Activated CD8-positive, alpha-beta memory T cell treated with anti-CD3 and anti-CD28 coated beads for 4 hours (primary cell): ENCODE measurements at places on chromosomes 1 and 21.

GRCh38 chr1:12340544-12340930, 110.7 kb downstream of the VPS13D start:
- no peak for DNase-seq

DNA sequence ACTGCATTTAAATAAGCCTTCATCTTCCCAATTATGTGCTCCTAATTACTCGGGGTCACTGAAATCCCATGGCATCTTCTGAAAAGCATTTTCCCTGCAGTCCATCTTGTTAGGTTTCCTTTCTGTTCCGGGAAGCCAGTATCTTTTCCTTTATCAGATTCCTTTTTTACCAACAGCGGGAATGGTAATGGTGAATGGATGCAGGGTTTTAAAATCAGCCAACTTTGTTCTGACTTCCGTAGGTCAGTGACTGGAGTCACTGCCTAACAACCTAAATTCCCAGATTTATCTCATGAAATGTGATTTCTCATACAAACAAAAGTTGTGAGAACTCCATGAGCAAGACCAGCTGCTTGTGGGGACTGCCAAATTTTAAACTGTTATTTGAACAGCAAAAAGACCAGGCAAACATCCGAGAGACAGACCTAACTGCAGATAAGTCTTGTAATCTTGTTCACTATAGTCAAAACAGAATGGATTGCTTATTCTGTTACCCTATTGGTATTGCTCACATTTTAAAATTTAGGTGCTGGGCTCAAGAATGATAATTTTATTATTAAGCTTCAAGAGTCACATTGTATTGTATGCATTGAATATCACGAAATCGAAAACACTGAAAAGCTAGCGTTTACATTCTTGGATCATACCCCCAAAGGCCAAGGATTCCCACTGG, 1.2 kb upstream of the RWDD3 start:
- DNase-seq: no peak

GRCh38 chr1:116940814-116941599, 31.3 kb downstream of the PTGFRN start:
- no peak for DNase-seq

- no peak for DNase-seq
Measured at GRCh38 chr1:12071892-12072291, 8.8 kb downstream of the TNFRSF8 start.

DNA sequence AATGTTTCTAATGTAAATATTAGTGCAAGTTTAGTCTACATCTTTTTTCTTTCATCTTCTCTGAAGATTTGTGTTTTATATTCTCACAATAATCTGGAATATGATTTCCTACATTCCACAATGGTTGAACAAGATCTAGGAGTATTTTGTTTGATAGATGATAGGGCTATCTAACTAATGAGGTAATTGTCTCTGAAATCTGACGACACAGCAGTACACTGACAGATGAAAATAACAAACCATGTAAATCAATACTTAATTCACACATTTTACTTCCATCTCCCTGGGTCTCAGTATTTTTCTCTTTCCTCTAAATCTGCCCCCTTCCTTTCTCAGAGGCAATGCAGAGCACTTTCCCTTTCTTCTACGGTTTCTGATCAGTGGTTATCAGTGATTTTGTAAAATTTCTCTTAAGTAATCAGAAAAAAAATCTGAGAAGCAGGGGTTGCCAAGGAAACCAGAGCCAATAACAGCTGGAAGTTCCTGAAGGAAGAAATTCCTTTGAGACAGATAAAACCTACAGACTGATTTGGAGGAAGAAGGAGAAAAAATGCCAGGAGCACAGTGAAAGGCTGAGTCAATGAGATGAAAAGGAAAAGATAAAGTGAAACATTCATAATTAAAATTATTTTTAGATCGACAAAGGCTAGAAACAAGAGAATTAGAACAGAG, 7.3 kb upstream of the ANKRD13C start:
- DNase-seq: no peak

GRCh38 chr1:3166206-3166918, 97.4 kb downstream of the PRDM16 start:
- no peak for DNase-seq

- DNase-seq: no peak
Measured at GRCh38 chr1:53331446-53332185, 3.7 kb upstream of the LRP8 start.

DNA sequence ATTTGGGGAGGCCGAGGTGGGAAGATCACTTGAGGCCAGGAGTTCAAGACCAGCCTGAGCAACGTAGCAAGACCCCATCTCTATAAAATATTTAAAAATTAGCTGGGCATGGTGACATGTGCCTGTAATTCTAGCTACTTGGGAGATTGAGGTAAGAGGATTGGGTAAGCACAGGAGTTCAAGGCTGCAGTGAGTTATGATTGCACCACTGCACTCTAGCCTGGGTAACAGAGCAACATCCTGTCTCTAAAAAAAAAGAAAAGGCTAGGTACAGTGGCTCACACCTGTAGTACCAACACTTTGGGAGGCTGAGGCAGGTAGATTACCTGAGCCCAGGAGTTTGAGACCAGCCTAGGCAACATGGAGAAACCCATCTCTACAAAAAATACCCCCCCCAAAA, 35.7 kb upstream of the RCC1 start:
- DNase-seq: no peak

- DNase-seq: peak; percentile 43
Measured at GRCh38 chr1:53393325-53393792, 65.5 kb upstream of the LRP8 start.

GRCh38 chr1:87146986-87147385, 181.7 kb upstream of the LMO4 start:
- no peak for DNase-seq

GRCh38 chr1:7656557-7657215, 114.4 kb upstream of the VAMP3 start:
- DNase-seq: no peak

GRCh38 chr1:89951766-89952604, 42.9 kb upstream of the ZNF326 start:
- DNase-seq: no peak

GRCh38 chr21:26195708-26196107, 25.1 kb upstream of the APP start:
- no peak for DNase-seq

- DNase-seq: no peak
Measured at GRCh38 chr1:233859446-233859845, 45.0 kb upstream of the SLC35F3 start.

DNA sequence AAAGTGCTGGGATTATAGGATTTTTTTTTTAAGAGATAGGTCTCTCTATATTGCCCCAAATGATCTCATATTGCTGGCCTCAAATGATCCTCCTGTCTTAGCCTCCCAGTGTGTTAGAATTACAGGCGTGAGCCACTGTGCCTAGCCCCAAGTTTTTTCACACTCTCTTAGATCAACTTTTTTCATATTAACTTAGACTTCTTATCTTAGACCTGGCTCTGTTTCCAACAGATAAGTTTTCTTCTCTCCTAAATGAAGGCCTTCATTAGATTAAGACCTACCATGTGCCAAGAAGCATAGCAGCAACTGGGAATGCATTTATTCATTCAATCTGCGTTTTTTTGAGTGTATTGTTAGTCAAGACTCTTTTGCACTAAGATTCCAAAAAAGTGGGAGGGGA, 20.2 kb upstream of the HTR1D start:
- DNase-seq: no peak

DNA sequence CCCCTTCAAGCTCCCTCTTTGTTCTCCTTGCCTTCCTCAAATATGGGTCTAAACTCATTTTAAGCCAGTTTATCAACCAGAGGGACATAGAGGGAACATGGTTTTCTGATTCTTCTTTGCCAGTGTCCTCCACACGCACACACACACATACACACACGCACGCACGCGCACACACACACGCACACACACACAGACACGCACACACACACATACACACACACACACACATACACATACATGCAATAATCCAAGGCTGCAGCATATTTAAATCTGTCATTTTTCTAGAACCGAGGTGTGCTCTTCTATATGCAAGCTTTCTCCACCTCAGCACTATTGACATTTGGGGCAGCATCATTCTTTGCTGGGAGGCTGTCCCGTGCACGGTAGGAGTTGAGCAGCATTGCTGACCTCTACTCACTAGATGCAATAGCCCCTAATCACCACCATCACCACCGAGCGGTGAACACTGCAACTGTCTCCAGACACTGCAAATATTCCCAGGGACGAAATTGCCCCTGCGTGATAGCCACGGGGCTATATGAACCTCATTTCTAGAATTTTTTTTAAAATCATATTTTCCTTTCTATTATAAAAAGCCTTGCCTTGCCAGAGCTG, 8.0 kb downstream of the TNFRSF9 start:
- DNase-seq: no peak

- DNase-seq: no peak
Measured at GRCh38 chr1:145837656-145838055, 7.8 kb upstream of the NUDT17 start.

- no peak for DNase-seq
Measured at GRCh38 chr1:207239874-207240273, 81.6 kb upstream of the CD55 start.

- no peak for DNase-seq
Measured at GRCh38 chr1:51266181-51266580, 30.1 kb downstream of the RNF11 start.

DNA sequence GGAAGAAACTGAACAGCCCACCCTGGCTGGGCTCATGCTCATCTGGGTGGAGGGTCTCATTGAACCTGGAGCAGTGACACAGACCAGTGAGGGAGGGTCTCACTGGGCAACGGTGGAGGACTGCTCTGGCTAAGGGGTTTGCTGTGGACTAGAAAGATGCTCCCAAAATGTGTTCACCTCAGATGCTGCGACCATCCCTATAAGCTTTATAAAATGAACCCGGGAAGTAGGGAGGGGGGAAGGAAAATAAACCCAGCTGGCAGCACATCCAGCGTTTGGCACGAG, 34.5 kb upstream of the LBR start:
- no peak for DNase-seq

- DNase-seq: no peak
Measured at GRCh38 chr1:245409341-245410195, 254.8 kb downstream of the KIF26B start.

DNA sequence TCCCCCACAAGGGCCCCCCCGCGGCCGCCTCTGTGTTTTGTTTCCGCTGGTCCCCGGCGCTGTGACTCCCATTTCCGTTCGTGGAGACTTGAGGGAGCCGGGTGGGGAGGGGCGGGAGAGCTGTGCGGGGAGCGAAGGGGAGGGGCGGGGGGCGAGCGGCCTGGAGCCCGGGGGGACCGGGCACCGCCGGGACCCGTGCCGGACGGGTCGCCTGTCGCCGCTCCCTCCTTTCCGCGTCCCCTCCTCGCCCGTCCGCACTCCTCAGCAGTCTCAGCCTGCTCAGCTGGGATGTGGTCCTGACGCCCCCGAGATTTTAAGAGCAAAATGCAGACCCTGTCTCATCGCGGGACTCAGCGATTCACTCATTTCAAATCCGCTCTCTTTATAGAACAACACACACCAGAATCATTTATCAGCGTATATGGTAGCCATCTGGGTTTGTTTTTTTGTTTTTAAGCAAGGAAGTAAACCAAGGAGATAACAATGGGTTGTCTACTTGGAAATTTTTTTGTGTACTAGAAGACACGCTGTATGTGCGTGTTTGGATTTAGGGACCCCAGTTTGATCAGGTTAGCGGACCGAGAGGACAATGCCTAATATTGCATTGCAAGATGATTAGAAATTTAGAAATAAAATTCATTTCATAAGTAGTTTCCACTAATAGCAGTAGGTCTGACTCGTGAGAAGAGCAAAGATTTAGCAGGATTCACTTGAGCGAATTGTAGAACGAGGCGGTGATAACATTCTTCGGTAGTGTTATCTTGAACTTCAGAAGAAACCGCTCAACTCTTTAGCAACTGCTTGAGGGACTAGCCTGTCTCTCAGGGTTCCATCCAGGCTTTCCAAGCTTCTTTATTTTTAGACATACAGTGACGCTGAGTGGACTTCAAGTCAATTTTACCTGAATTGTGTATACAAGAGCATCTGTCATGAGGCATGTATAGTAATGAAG, 1.1 kb downstream of the GABPA start:
- DNase-seq: peak; percentile 52

- DNase-seq: no peak
Measured at GRCh38 chr1:46169811-46170454, 5.0 kb upstream of the TSPAN1 start.

- no peak for DNase-seq
Measured at GRCh38 chr21:45108808-45109781, 34.7 kb downstream of the ADARB1 start.

GRCh38 chr1:4273747-4274146, 373.7 kb upstream of the C1orf174 start:
- no peak for DNase-seq

DNA sequence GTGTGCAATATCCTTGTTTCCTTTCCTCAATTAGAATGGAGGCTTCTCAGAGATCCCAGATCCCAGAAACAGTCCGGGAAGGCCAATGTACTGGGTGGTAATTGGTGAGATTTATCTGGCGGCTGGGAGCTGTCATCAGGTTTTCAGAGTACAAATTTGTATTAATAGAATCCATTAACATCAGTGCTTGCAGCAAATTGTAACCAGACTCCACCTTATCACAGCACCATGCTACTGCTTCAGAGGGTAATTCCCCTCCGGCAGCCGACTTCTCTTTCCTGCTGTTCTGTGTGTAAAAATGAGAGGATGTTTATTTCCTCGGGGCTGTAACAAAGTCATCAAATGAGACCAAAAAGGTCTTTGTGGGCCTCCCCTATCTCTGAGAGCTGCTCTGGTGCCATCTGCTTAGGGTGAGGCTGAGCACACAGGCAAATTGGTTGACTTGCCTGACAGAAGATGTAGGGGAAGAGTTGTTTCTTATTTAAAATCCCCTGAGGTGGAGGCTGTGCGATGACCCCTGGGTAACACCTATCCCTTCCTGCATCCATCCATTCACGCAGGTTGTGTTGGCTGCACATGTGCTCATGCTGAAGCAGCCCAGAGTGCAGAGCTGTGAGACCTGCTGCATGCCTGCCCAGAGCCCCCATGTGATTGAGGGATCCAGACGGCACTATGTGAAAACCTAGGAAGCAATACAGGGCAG, 19.2 kb downstream of the NFASC start:
- no peak for DNase-seq

GRCh38 chr1:246178717-246179311, 328.3 kb downstream of the SMYD3 start:
- no peak for DNase-seq

GRCh38 chr1:200666309-200666708, 3.4 kb downstream of the DDX59 start:
- DNase-seq: no peak

GRCh38 chr21:42652527-42653230, 742 bp upstream of the PDE9A start:
- DNase-seq: no peak

GRCh38 chr21:38495242-38495641, 3.0 kb downstream of the ERG start:
- DNase-seq: no peak

- no peak for DNase-seq
Measured at GRCh38 chr1:225990705-225991464, 8.3 kb downstream of the SDE2 start.

DNA sequence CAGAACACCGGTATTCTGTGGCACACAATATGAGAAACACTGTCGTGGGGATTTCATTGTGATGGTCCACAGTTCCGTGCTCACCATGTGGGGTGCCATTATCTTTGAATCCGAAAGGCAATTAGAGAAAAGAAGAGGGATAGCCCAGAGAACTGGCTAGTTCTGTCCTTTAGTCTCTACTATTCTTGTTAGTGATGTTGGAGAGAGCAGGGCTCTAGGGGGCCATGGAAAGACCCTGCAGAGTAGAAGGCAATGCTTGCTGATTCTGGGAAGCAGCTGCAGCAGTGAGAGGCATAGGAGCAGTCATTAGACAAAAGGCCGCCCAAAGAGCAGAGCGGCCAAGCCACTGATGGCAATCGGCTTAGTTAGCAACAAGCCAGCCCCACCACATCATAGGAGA, 146.3 kb downstream of the TSEN15 start:
- no peak for DNase-seq
